WERI-Rb-1 (cell line): ENCODE measurements at places on chromosomes 13 and 19.

DNA sequence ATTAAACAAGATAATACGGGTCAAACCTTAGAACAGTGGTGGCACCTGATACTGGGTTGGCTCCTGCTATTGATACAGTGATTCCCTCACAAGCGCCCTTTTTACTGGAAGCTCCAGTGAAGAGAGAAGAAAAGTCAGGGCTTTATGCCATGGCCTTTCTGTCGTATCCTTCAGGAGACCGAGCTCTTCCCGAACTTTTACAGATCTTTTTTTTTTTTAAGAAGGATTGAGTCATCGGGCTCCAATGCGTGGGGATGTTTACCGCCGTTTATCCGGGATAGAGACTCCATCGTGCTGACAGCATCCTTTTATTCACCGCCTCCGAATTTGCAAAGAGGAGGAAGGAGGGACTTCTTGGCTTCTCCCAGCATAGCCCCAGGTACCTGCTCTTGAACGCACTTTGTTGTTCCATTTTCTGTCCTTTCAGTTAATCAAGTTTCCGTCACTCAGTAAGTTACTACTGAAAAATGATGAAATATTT, 574 bp downstream of the ZNF227 start:
- no peak for DNase-seq

DNA sequence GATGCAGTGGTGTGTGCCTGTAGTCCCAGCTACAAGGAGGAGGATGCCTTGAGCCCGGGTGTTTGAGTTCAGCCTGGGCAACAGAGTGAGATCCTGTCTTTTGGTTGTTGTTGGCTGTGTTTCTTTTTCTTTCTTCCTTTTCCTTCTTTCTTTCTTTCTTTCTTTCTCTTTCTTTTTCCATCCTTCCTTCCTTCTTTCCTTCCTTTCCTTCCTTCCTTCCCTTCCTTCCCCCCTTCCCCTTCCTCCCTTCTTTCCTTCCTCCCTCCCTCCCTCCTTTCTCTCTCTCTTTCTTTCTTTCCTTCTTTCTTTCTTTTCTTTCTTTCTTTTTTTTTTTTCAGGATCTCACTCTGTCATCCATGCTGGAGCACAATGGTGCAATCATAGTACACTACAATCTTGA, 46.5 kb upstream of the SIN3B start:
- no peak for DNase-seq

GRCh38 chr19:33730858-33731607, 65.6 kb upstream of the KCTD15 start:
- no peak for DNase-seq

DNA sequence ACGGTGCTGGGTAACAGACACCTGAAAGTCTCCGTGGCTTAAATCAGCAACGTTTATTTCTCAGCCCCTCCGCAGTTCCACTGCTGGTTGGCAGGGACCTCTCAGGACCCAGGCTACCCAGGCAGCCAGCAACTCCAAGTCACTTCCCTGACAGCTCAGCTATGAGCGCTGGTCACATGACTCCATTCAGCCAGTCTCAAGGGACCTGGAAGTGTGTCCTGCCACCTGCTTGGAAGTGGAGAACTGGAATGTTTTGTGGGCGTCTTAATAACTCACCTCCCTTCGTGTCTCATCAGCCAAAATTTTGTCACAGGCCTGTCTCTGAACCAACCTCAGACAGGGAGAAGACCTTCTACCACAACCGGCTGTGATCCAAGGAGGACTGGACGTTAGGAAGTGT, 72.8 kb downstream of the DPF1 start:
- no peak for DNase-seq

GRCh38 chr19:5228932-5229777, 111.5 kb downstream of the PTPRS start:
- DNase-seq, result no peak

DNA sequence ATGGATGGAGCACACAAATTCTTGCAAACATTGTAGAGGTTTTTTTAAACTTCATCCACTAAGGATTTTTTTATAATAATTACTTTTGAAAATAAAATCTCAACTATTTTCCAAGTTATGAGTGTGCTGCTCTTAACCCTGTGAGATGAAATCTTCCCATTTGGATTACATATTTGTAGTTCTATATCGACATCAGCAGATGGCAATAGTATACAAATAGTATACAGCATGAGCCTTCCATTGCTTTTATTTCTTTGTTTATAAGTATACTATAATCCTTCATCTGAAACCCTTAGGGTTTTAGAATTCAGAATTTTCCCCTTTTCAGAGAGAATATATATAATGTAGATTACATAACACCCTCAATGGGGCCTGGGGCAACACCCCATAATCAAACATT, 70.5 kb downstream of the GJA3 start:
- DNase-seq, result no peak

DNA sequence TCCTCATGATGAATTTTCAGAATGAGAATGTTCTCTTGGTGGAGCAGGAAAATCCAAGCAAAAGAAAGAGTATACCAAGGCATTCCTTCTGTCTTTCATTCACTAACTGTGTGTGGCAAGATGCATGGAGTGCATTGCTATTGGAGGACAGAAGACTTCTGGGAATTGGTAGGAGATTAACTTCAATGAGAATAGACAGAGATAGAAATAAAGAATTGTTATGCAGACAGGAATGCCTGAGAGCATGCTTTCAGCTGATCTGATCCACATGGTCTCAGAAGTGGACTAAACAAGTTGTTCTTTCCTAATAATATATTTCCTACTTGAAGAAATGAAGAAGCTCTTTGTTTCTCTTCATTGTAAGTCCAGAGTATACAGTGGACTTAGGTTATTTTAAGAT, 303.6 kb downstream of the MYO16 start:
- DNase-seq, result no peak

DNA sequence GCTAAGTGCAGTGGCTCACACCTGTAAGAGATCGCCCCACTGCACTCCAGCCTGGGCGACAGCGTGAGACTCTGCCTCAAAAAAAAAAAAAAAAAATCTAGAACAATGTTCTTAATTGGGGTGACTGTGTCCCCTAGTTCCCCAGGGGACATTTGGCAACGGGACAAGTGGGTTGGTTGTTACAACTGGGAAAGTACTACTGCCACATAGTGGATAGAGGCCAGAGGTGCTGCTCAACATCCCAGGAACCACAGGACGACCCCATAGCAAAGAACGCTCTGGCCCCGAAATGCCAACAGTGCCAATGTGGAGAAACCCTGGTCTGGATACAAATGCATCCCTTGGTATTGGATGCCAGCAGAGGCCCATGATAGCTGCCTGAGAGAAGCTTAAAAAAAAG, 11.8 kb downstream of the NLRP12 start:
- DNase-seq, result no peak

DNA sequence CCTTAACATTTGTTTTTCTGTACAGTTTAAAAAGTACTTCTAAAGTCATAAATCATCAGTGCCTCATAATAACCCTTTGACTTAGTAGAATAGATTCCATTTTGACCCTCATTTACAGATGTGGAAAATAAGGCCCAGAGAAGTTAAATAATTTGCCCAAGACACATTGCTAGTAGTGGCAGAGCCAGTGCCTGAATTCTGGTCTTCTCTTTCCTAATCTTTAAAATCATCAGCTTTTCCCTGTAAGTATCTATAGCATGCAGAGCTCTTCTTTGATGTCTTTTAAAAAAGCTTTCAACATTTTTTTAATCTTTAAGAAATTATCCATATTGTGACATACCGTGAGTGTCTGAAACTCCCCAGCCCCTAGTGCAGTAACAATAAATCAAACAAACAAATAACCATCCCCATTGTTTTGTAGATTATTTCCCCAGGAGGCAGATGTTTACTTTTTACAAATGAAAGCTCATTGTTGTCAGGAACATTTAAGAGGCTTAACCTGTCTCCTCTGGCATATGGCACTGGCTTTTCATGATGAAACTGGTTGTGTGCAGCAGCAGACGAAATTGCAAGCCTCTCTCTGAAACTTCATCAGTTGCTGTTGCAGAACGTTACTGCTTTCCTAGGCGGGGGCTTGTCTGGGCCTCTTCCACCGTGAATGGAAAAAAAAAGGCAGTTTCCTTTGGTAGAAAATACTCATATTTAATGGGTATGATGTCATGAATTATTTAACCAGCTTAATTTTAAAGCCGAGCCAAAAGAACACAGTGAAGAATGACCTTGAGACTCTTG, 31.7 kb upstream of the PCDH8 start:
- peak; percentile 54 for DNase-seq

DNA sequence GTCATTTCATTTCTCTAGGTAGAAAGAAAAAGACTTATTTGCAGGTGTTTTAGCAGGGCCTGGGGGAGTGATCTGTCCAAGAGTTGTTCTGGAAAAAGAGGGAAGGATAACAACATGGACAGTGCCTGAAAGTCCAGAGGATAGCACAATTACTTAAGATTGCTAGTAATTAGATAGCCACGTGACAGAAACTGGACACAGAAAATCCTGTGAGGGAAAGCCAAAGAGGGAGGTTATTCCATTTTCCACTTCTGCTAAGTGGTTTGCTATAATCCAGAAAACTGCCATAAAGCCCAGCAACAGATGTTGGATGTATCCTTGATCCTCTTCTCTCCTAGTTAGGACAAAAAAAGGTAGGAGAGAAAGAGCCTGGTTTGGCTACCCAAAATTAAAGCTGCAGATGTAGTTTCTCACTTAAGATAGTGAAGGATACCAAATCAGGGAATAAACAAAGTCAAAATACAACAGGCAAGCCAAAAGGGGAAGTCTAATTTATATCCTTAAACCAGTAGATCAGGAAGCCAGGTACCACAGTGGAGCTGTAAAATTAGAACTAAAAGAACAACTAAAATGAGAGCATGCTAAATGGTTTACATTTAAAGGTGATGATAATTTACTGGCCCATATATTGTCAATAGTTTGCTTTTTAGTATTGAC, 140.2 kb downstream of the VWA8 start:
- peak; percentile 8 for DNase-seq

- no peak for DNase-seq
These were observed 77.9 kb downstream of the ZNF536 start for GRCh38 chr19:30450100-30450499.

DNA sequence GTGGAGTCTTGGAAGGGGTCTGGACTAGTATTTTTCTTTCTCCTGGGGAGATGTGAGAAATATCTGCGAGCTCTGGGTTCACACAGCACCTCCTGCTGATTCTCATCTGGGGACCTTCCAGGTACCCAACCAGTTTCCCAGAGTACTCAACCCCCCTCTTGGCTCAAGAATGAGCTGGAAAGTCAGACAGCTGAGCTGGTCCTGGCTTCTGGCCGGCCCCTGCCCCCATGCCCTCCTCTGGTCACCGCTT, 2.2 kb upstream of the PDE4A start:
- no peak for DNase-seq
